ENCODE measurements at places on chromosomes 4 and X.

- DNase-seq, result no peak
These were observed 14.0 kb upstream of the HMGB3 start for GRCh38 chrX:150968862-150969720.

DNA sequence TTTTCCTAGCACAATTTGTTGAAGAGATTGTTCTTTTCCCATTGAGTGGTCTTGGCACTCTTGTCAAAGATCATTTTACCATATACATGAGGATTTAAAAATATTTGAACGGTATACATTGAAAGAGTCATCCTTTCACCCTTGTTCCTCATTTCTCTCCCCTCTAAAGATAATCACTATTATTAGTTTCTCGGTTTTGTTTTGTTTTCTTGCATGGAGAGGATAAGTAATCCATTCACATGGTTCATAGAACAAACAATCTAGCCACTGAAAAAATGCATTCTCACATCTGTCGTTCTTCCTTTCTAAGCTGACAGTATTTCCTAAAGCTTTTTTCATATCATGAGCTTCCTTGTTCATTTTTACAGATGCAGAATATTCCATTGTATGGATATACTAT, 39.2 kb upstream of the MSMO1 start:
- DNase-seq, result no peak

- DNase-seq, result no peak
These were observed 160.0 kb downstream of the EFNB1 start for GRCh38 chrX:68988865-68989264.

DNA sequence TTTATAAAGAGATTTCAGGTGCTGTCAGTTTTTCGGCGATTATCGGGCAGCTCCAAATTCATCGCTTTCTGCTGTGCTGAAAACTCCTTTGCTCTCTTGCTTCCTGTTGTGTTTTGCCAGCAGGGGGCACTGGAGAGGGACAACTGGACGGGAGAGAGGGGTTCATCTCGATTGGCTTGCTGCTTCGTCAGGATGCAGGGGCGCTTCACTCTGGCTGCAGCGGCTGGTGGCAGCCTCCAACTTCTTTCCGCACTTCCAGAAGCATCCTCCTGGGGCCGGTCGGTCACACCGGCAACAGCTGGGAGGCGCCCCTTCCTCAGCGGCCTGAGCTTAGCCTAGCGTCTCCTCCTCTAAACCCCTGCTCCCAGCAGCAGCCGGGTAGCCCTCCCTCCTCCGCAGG, 29.5 kb downstream of the MSL3 start:
- DNase-seq, result peak; percentile 69

DNA sequence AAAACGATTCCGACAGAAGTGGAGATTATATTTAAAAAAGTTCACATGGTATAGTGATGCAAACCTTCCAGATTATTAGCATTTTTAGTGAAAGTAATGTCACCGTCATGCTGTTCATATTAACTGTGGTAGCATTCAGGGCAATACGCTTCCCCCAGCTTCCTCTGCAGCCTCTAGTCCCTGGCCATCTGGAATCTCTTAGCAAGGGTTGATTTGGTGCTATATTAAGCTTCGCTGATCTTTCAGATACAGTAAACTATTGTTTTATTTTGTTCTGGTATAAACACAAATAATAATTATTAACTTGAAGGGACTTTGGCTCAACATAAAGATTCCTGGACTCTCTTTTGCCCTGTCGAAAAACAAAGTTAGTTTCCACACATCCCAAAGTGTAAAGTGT, 1080.5 kb upstream of the TENM3 start:
- DNase-seq, result peak; percentile 11

All from GM03348 (cell line).